ENCODE measurements at places on chromosomes 13 and 19.

- no peak for DNase-seq
Observed at GRCh38 chr19:3464587-3465235, 15.6 kb downstream of the SMIM24 start.

DNA sequence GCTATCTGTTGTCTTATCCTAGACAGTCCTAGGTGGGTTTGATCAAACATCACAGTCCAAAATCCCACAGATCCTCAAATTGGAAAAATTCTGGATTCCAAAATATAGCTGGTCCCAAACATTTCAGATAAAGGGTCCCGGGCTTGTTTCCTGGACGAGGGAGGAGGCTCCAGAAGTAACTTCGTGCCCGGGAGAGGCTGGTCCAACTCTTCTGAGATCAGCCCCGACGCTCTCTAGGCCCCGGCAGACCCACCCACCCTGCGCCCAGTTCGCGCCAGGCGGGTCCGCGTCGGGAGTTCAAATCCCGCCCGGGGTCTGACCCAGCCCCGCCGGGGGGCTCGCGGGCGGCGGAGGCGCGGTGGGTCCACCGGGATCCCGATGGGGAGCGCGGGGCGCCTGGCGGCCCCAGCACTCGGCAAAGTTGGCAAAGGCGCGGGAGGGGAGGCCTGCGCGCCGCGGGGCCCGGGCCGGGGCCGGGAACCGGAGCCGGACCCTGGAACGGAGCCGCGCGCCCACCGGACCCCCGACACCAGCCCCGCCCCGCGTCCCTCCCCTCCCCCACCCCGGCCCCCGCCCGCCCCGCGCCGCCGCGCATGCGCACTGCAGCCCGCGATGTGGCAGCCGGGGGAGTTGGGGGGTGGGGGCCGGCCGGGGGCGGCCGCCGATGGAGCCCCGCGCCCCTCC is 513 bp downstream of the MIER2 start:
- peak; percentile 50 for DNase-seq

DNA sequence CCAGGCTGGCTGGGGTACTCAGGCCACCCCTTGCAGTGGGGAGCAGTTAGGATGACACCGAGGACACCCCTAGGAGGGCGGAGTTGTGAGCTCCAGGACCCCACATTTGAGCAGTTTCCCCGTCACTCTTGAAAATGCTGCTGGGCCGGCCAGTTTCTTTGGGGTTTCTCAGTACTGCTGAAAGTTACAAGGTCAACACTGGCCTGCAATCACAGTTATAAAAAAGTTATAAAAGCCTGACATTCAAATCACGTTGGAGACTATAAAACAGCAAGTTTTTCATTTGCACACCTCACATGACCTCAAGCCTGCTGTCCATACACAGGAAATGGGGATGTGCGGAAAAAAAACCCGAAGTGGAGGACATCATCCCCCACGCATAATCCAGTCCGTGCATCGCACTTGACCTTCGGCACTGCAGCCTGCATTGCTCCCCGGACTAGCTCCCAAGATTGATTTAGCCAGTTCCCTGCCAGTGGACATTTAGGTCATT is 27.0 kb downstream of the DNM2 start:
- no peak for DNase-seq

GRCh38 chr19:43660971-43661360 is 9.0 kb downstream of the PLAUR start:
- no peak for DNase-seq

GRCh38 chr19:12052091-12052496 is 667 bp downstream of the ZNF878 start:
- no peak for DNase-seq

GRCh38 chr13:24086642-24087041 is 73.9 kb upstream of the SPATA13 start:
- DNase-seq, result no peak

DNA sequence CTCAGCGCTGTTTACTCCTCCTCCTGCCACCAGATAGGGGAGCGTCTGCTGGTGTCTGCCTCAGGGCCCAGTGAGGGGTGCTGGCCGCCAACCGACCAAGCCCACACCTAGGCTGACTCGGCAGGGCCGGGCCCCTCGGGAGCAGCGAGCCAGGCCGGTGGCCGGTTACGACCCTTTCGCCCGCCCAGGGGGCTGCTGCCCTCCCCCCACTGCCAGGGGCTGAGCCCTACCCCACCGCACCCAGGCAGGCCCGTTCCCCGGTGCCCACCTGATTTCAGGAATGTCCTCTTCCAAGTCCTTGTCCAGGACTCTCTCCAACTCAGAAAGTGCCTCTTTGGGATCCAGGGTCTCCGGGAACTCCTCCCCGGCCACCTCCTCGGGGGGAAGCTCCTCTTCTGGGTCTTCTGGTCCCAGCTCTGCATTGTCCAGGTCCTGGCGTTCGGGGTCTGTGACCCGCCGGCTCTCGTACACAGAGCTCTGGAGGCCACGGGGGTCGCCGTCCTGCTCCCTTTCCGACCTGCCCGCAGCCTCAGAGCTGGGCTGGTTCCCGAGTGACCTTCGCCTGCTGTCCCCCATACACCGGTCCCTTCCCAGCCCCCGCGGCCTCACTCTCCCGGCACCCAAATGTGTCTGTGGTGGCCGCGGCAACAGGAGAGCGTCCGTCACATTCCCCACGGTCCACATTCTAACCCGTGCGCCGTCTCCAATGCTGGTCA is 31.0 kb upstream of the MIER2 start:
- DNase-seq, result no peak
